Left kidney (tissue), 8 donors: ENCODE measurements at places on chromosomes 7 and 10. TPM values are rescaled to one million over a fixed set of nuclear protein-coding genes. Genes with fewer than 3 reads are reported as not detected.

Gene DNAH11
- polyA plus RNA-seq, result 3.3 TPM

Gene MRLN
- polyA plus RNA-seq, result 0.48 TPM

DNA sequence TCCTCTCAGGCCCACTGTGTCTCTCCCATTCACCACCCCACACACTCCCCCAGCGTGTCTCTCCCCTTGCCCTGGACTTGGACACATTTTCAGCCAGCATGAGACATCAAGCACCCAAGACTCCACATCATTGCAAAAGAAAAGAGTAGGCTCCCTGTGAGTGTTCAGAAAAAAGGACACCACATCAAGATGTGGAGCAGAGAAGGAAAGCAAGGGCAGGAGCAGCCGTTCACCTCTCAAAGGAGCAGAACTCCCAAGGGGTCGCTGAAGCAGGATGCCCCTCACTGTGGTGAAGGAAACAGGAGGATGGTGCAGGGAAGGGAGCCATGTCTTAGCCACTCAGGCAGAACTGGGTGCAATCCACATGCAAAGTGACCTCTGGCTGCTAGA lies 89.9 kb upstream of the MACROH2A2 start:
- DNase-seq, result no peak

GRCh38 chr10:86363184-86363832 lies 3.3 kb downstream of the GRID1 start:
- DNase-seq, result peak; percentile 53

DNA sequence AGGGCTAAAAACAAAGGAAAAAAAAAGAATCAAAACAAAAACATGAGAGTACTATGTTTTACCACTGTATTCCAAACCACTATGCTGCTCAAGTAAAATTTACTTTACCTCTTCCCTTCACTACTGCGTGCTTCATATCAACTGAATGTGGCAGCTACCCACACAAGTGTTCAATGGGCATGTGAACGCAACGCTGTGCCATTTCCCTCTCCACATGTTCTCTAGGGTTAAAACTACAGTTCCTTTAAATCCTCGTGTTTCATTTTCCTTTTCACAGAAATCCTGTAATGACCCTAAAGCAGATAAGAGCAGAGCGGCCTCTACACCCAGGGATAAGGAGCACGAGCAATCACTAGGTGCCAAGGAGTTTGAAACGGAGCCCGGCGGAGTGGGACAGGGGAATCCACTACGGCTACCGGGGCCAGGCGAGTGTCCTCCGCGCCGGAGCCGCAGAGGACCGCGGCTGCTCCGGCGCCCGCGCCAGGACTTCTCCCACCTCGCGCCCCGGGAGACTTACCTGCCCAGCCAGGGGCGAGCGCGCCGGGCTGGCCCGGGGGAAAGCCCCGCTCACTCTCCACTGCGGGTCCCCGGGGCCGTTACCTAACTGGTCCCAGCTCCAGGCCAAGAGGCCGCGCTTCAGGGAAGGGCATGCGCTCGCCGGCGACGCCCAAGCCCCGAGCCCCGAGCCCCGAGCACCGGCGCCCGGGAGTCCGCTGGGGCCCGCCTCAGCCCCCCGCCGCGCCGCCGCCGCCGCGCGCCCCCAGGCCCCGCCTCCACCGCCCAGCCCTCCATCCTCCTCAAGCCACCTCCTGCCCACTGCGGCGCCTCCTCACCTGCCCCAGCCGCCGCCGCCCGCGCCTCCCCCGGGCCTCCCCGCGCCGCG lies 711 bp downstream of the NAMPT start:
- DNase-seq, result peak; percentile 50

Gene VENTX
- polyA plus RNA-seq, result 0.18 TPM

DNA sequence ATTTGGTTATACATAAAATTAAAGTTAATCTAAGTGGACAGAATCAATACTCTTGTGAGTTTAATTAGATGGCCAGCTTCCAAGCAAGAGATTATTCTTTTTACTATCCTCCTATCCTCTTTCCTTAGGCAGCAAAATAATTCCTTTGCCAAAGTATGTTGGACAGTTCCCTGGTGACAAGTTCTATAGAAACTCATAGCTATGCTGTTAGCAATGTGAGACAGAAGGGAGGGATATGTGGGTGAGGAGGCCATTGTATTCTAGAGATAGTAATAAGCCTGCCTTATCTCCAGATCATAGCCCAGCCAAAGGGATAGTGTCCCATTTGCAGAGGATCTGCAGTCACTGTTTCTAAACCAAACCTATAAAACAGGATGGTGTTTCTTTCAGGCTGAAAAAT lies 181.6 kb upstream of the HDAC9 start:
- no peak for DNase-seq

Gene FXYD4
- not detected for polyA plus RNA-seq

Gene OR2A7
- polyA plus RNA-seq, result 9.4 TPM

Gene OSBPL3
- 27.6 TPM for polyA plus RNA-seq
